Spleen (tissue), 13 donors: ENCODE measurements at places on chromosomes 11 and 22. TPM values are rescaled to one million over a fixed set of nuclear protein-coding genes. Genes with fewer than 3 reads are reported as not detected.

GRCh38 chr11:122882857-122883645 lies 492 bp downstream of the JHY start:
- peak; percentile 85 for DNase-seq
- H3K27me3 ChIP-seq, result no peaks in the 10 kb centered on the region
- peaks cover 8% of the 10 kb centered on the region for H3K36me3 ChIP-seq
- H3K27ac ChIP-seq, result peak overlapping the region; percentile 86
- H3K4me1 ChIP-seq, result peaks cover 10% of the 10 kb centered on the region

The MTNR1B gene
- total RNA-seq, result not detected

DNA sequence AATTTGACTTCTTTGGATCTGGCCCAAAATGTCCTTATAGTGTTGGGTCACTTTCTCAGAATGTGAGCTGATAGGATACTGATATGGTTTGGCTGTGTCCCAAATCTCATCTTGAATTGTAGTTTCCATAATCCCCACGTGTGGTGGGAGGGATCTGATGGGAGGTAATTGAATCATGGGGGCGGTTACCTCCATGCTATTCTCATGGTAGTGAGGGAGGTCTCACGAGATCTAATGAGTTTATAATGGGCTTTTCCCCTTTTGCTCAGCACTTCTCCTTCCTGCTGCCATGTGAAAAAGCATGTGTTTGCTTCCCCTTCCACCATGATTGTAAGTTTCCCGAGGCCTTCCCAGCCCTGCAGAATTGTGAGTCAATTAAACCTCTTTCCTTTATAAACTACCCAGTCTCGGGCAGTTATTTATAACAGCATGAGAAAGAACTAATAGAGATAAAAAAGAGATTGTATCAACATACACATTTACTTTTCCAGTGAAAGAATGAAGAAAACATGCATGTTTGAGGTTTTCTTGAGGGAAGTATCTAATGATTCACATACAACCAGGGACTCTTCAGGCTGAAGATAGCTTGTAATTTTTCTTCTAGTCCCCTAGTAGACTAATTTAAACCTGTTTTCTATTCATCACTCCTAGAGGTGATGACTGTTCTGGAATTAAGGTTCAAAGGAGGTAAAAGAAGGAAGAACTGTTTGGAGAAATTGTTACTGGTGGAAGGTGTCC lies 17.3 kb upstream of the CSTF3 start:
- H3K27me3 ChIP-seq, result no peaks in the 10 kb centered on the region
- H3K36me3 ChIP-seq, result no peaks in the 10 kb centered on the region
- H3K4me3 ChIP-seq, result no peak overlapping the region
- DNase-seq, result no peak

GRCh38 chr11:74702383-74703007 lies 28.7 kb downstream of the CHRDL2 start:
- H3K27ac ChIP-seq, result no peak overlapping the region
- DNase-seq, result peak; percentile 81
- H3K27me3 ChIP-seq, result no peaks in the 10 kb centered on the region
- H3K36me3 ChIP-seq, result no peaks in the 10 kb centered on the region
- H3K4me1 ChIP-seq, result peaks cover 8% of the 10 kb centered on the region
- H3K4me3 ChIP-seq, result no peak overlapping the region

GRCh38 chr11:68429661-68430060 lies 30.9 kb upstream of the PPP6R3 start:
- peaks cover 70% of the 10 kb centered on the region for H3K36me3 ChIP-seq
- no peak for DNase-seq
- H3K4me1 ChIP-seq, result no peaks in the 10 kb centered on the region

The OR6A2 gene
- 0.66 TPM for total RNA-seq

GRCh38 chr11:133521502-133521901 lies 10.8 kb downstream of the OPCML start:
- H3K27me3 ChIP-seq, result no peaks in the 10 kb centered on the region
- H3K4me3 ChIP-seq, result no peak overlapping the region
- no peaks in the 10 kb centered on the region for H3K36me3 ChIP-seq

The SLC35E4 gene
- 2.2 TPM for total RNA-seq

DNA sequence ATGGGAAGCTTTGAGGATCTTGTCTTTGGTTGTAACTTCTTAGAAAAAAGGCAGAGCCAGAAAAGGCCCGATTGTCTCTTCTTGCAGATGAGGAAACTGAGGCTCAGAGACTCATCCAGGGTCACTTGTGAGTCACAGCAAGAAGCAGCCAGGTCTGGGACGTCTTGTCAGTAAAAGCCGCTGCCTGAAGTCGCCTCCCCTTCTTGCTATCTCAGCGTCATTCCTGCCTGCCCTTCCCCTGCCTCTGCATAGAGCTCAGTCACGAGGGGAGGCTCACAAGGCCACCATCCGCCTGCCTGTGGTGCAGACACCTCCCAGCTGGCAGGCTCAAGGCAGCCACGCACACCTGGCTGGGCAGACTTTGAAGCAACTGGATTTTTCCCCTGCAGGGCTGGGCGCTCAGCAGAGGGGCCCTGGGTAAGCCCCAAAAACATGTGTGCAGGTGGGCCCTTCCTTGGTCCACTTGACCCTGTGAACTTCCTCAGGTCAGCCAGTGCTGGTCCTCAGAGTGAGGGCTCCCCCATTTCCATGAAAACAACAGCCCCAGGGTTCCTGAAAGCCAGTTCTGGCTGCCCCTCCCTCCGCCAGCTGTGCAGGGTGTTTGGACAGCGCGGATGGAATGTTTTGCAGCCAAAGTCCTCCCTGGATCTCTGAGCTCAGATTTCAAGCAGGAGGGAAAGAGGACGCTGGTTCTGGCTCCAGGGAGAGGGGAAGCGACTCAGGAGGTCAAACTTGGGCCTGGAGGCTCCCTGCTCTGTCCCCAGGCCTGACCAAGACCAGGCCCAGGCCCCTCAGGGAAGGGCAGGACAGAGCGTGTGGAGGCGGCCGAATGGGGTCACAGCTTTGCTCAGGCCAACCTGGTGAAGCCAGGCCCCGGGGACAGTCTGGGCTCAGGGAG lies 6.0 kb upstream of the RAB3IL1 start:
- peaks cover 2% of the 10 kb centered on the region for H3K4me1 ChIP-seq
- no peaks in the 10 kb centered on the region for H3K36me3 ChIP-seq
- no peak overlapping the region for H3K4me3 ChIP-seq
- H3K27ac ChIP-seq, result peak overlapping the region; percentile 80
- no peak for DNase-seq
- no peaks in the 10 kb centered on the region for H3K27me3 ChIP-seq

The APOL4 gene
- total RNA-seq, result not detected

DNA sequence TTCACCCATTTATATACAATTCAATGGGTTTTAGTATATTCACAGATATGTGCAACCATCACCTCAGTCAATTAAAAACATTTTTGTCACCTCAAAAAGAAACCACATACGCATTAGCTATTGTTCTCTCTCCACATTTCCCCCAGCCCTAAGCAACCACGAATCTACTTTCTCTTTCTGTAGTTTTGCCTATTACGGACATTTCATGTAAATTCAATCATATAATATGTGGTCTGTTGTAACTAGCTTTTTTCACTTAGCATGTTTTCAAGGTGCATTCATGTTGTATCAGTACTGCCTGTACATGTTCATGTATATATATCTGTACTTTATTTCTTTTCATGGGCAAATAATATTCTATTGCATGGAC lies 104.7 kb upstream of the RRM1 start:
- DNase-seq, result no peak
- H3K27me3 ChIP-seq, result no peaks in the 10 kb centered on the region
- no peaks in the 10 kb centered on the region for H3K36me3 ChIP-seq

GRCh38 chr22:29139965-29140782 lies 65.5 kb upstream of the EMID1 start:
- peaks cover 16% of the 10 kb centered on the region for H3K36me3 ChIP-seq
- no peaks in the 10 kb centered on the region for H3K4me1 ChIP-seq
- no peak overlapping the region for H3K27ac ChIP-seq
- H3K4me3 ChIP-seq, result no peak overlapping the region
- no peaks in the 10 kb centered on the region for H3K27me3 ChIP-seq

The FOLR2 gene
- 23.1 TPM for total RNA-seq

GRCh38 chr11:46390331-46391171 lies 1.0 kb downstream of the CHRM4 start:
- peaks cover 38% of the 10 kb centered on the region for H3K4me1 ChIP-seq
- peak overlapping the region; percentile 48 for H3K4me3 ChIP-seq
- peak; percentile 70 for DNase-seq
- H3K36me3 ChIP-seq, result peaks cover 1% of the 10 kb centered on the region

The ZNHIT2 gene
- 12.2 TPM for total RNA-seq

DNA sequence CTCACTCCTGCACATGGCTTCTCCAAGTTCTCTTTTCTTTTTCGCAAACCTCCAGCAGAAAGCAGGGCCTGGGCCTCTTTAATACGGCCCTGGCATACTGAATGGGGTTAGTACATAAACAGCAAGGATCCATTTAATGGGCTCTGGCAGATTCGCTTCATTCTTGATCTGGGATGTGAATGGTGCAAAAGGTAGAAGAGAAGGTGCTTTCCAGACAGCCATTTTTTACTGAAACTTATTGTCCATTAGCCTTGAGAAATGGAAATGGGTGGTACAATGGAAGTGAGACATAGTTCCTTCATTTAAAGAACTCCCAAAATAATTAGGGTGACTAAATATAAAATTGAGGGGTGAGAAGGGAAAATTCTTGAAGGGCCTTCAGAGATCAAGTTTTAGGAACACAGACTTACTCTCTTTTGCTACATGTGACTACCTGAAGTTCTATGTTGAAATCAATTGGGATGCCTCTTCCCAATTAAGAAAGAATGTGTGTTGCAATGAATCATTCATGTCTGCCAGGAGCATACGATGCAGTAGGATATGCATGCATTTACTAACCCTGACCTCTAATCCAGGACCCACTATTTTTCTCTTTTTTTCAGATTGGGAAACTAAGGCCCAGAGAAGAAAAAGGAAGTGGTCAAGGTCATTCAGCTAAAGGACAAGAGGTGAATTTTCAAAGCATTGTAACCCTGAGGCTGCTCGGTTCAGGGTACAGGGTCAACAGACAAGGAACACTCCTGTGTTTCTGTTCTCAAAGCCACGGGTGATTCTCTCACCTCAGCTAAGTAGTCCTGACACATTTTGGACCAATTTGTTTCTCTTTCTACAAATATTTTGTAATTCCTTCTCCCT lies 144.1 kb downstream of the BBOX1 start:
- DNase-seq, result no peak
- no peak overlapping the region for H3K4me3 ChIP-seq
- no peaks in the 10 kb centered on the region for H3K36me3 ChIP-seq
- peak overlapping the region; percentile 39 for H3K27ac ChIP-seq
- peaks cover 14% of the 10 kb centered on the region for H3K4me1 ChIP-seq

GRCh38 chr11:3995949-3996554 lies 98.5 kb upstream of the RRM1 start:
- no peaks in the 10 kb centered on the region for H3K27me3 ChIP-seq
- no peak for DNase-seq
- no peaks in the 10 kb centered on the region for H3K36me3 ChIP-seq
- H3K4me3 ChIP-seq, result no peak overlapping the region
- H3K27ac ChIP-seq, result no peak overlapping the region

The CREB3L1 gene
- total RNA-seq, result 7.3 TPM

DNA sequence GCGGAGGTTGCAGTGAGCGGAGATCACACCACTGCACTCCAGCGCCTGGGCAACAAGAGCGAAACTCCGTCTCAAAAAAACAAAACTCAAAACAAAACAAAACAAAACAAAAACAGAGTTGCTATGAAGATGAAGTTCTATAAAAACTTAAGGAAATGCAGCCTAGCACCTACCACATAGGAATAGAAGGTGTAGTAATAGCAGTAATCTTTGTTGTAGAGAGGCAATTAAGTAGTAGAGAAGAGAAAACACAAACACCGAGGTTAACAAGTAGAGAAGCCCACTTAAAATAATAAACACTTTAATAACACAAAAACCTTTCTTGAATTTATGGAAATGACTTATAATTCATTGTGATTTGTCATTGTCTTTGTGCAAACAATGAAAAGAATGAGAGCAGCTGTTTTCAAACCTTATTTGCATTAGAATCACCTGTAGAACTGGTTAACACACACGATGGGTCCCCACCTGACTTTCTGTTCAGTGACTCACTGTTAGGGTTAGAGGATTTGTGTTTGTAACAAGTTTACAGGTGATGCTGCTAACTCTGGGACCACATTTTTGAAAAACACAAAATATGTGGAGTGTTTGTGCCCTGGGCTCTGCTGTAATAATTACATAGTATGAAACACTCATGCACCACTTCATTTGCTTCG lies 43.1 kb downstream of the TYR start:
- DNase-seq, result no peak
- H3K36me3 ChIP-seq, result no peaks in the 10 kb centered on the region

The SCARF2 gene
- 8.7 TPM for total RNA-seq

DNA sequence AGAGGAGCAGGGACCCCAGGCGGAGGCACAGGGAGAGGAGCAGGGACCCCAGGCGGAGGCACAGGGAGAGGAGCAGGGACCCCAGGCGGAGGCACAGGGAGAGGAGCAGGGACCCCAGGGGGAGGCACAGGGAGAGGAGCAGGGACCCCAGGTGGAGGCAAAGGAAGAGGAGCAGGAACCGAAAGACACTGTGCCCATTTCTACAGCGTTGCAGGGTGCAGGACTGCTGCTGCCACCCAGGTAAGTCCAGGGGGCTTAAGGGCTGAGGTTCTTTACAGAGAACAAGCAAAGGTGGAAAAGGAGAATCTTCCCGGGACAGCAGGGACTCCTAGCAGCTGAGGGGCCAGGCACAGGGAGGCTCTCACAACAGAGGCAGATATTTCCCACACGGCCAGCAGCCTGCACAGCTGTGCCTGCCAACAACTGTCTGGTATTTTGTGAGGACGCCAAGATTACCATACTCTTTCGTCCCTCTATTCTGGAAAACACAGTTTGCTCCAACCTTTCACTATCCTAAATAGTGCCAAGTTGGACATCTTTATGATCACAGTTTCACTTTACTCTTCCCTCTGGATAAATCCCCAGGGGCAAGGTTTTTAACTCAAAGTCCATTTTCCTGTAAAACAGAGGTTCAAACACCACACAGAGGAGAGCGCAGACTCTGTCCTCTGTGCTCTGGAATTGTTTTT lies 39.4 kb downstream of the SHANK2 start:
- no peak overlapping the region for H3K27ac ChIP-seq
- H3K36me3 ChIP-seq, result no peaks in the 10 kb centered on the region
- no peak overlapping the region for H3K4me3 ChIP-seq
- no peaks in the 10 kb centered on the region for H3K4me1 ChIP-seq
- peak; percentile 47 for DNase-seq

DNA sequence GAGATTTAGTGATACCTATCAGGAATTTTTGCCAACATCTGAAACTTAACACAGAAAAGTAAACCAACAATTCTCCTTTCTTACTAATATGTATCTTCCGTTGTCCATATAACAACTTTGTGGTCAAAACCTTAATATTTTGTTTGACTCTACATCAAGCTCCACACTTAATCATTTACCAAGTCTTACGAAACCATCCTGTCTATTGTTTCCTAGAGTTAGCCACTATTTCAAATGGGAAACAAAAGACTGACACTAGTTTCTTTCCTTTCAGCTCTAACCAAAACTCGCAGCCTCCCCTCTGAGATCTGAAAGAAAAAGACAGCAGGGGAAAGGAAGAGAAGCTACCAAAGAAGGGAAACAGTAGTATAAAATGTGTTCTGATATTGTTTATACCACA lies 26.5 kb upstream of the PRDM10 start:
- no peaks in the 10 kb centered on the region for H3K4me1 ChIP-seq
- H3K27me3 ChIP-seq, result no peaks in the 10 kb centered on the region
- no peak overlapping the region for H3K27ac ChIP-seq
- H3K36me3 ChIP-seq, result no peaks in the 10 kb centered on the region

The EIF1AD gene
- total RNA-seq, result 39.0 TPM

- no peaks in the 10 kb centered on the region for H3K36me3 ChIP-seq
- H3K27me3 ChIP-seq, result no peaks in the 10 kb centered on the region
- no peak for DNase-seq
- H3K4me1 ChIP-seq, result peaks cover 5% of the 10 kb centered on the region
- H3K4me3 ChIP-seq, result no peak overlapping the region
- no peak overlapping the region for H3K27ac ChIP-seq
These were observed 105.1 kb downstream of the HIPK3 start for GRCh38 chr11:33362051-33362910.

The THY1 gene
- total RNA-seq, result 7.1 TPM
